RKO (cell line): ENCODE measurements at places on chromosomes 6 and 20.

GRCh38 chr20:20582734-20583133 is 129.7 kb downstream of the RALGAPA2 start:
- no peak for DNase-seq

DNA sequence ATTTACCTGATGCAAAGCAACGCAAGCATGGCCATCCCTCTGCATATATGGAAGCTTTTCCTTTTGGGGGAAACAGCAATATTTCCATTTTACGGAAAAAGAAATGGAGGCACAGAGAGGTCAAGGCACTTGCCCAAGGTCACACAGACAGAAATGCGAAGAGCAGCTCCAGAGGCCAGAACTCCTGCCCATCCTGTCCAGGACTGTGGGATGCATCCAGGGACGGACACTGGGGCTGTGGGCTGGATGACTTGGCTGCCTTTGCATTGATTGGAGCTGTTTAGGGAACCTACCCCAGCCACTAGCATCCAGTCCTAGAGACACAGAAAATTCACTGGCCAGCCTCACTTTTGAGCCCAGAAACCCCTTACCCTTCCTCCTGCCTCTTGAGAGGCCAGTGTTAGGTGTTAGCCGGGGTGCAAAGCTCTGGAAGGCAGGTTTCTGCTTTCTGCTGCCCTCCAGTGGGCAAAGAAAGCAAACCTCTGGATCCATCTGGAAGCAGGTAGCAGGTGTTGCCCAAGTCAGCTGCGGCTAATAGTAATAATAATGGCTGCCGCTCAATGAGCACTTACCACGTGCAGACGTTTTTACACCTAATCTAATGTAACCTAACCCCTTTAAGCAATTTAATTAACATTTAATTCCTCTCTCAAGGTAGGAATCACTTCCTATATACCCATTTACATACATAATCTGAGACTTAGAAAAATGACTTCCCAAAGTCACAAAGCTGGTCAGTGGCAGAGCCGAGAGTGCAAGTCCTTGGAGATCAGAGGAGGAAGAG is 31.7 kb upstream of the CCN5 start:
- DNase-seq: peak; percentile 50

- DNase-seq: no peak
Measured at GRCh38 chr6:137120748-137121147, 52.7 kb downstream of the IL22RA2 start.

DNA sequence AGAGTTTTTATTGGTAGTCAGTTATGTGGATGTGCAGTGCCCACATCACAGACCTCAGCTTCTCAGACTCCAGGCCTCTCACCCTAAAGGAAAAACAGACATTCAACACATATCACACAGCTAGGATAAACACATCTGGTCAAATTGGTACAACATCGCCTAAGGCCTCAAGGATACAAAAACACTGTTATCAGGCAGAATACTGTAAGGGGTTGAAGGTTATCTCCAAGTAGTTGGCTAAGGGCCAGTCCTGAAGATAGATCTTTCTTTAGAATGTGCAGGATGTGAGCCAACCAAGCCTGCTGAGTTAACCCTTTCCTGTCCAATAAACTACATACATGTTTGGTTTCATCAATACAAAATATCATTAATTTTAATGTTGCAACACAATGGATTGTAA is 308.4 kb upstream of the GJE1 start:
- DNase-seq: no peak

GRCh38 chr6:168968228-168968627 is 285.4 kb downstream of the THBS2 start:
- peak; percentile 51 for DNase-seq

GRCh38 chr20:17558154-17558940 is 11.5 kb upstream of the DSTN start:
- peak; percentile 98 for DNase-seq

GRCh38 chr6:149694921-149695320 is 23.0 kb downstream of the LATS1 start:
- DNase-seq: no peak

DNA sequence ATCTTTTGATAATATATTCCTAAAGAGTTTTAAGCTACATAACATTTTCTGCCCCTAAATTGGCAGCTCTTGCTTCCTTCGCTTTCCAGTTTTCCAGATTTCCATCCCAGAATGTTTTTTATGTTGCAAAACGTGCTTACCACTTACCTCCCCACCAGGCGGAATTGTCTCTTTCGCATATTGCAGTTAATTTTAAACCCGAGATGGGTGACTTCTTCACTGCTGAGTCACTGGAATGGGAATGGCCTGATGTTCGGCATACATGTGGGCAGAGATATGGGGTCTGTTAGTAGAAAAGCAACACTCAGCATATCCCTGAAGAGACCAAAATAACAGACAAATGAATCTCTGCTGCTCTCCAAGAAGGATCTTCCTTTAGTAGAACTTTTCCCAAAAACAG is 491.2 kb downstream of the PREX1 start:
- DNase-seq: no peak

DNA sequence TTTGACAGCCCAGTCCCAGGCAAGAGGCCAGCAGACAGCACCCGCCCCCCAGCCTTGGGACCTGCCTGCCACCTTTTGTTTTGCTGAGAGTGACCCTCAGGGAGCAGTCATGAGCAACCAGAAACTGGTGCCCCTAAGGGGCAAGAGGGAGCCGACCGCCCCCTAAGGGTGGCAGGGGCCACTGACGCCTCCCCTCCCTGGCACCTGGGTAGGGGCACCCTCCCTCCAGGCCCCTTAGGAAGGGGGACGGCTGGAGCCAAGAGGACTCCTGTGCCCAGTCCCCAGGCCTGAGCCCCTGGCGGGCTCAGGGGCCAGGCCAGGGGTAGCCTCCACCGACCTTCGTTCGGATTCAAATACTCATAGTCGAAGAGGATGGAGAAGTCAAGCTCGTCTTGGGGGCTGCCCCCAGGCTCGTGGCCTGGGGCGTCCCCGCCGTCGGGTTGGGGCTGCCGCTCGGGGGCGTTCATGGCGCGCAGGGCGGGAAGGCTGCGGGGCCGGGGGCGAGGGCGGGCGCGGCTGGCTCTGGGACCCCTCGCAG is 417 bp downstream of the NFATC2 start:
- no peak for DNase-seq

DNA sequence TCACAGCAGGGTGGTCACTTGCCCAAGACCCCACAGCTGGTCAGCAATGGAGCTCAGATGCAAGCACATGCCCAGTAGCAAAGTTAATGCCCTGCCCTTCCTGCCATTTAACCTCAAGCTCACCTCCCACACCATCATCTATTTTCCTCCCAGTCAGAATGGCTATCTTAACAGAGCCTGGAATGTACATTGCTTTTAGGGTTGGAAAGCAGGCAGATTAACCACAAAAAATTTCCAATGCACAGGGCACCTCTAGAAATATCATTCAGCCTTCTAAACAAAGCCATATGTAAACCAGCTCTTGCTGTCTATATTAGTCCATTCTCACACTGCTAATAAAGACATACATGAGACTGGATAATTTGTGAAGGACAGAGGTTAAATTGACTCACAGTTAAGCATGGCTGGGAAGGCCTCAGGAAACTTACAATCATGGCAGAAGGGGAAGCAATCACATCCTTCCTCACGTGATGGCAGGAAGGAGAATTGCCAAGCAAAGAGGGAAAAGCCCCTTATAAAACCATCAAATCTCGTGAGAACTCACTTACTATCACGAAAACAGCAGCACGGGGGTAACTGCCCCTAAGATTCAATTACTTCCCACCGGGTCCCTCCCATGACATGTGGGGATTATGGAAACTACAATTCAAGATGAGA is 106.9 kb downstream of the FYN start:
- no peak for DNase-seq

DNA sequence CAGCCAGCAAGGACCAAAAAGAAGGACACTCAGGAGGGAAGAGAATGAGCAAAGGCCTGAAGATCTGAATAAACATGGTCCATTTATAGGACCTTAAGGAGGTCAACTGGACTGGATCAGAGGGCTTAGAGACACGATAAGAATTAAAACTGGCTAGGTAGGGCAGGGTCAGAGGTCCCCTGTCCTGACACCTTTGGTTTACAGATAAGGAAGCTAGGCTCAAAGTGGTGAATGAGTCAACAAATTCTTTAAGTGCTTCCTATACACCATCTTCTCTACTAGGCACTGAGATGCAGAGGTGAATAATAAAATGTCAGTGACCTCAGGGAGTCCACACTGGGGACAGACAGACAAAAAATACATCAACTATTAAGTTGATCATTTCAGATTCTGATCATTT is 70.3 kb downstream of the HIVEP2 start:
- no peak for DNase-seq

DNA sequence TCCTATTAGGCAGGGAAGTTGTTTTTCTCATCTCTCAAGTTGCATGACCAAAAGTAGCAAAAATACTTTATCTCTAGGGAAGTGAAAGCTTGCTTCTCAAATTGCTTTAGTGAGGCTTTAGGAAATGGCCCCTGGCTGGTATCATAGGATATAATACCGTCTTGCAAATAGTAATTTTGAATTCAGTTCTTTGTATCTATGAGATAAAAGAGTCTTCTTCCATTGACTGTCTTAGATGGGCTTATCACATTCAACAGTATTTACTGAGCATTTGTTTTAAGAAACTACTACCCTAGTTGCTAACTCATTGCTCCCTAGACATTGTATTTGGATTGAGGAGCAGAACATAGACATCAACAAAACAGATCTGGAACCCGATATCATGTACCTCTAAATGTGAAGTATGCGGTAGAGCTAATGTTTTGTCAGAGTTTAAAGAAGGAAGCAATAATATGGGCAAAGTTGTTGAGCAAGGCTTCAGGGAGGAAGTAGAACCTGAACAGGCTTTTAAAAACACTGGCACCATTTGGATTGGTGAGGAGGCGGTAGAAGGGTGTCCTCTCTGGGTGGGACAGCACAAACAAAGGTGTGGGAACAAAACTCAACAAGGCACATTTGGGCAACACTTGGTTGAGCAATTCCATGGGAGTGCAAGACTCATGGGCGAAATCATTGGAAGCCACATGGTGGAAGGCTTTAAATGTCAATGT is 101.5 kb downstream of the SGK1 start:
- no peak for DNase-seq

DNA sequence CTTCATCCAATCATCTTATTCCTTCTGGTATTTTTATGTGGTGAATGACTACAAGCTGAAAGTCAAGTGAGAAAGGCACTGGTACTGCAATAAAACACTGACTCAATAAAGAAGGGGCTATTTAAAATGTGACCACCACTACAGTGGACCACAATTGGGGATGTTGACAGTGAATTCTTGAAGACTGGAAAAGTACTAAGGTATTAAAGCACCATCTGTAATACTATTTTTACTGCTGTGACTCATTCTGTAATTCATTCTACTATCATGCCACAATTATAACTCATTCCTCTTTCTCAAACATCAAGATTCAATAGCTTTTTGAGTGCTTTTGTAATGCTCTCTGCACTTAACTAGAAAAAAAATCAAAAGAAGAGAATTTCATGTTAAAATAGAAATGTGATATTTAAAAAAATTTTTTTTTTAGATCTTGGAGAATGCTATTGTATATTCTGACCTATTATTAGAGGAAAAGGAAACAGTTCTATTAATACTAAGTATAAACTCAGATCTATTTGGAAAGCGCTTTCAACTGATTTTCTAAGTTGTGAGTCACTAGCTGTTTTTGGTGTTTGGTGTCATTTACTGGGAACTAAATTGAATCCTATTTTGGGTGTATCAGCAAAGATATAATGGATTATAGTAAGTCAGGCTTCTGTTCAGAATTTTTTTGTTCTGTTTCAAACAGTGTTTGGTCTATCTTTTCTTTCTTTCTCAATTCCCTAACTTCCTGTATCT is 104.7 kb upstream of the TMEM170B start:
- DNase-seq: peak; percentile 24

GRCh38 chr6:70839286-70840266 is 117.3 kb downstream of the B3GAT2 start:
- DNase-seq: no peak

DNA sequence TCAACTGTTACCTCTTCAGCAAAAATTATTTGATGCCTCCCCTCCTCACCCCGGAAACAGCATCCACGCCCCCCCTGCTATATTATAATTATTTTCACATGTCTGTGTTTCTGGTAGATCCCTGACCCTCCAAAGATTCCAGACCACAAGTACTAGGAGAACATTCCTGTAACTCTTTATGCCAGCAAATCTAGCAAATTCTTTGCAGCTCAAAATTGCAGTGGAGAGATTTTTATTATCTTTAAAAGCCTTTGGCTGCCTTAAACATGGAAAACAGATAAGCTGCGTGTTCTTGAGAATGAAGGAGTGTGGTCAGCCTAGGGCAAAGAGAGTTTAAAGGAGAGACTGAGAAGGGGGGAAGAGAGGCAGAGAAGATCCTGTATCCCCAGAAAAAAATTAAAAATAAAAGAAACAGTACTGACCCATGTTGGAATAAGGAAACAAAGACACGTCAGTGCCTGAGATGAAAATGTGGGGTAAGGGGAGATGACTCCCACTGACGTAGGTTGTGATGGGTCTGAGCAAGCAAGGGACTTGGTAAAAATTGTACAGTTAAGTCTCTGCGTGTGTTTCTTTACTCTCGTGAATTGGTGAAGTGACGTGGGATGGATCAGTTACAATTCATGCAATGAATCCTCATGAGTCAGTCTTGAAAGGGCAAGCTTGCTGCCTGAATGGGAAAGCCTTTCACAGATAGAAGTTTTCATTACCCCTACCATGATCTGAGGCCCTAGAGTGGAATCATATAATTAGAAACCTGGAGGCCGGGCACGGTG is 8.3 kb downstream of the ID4 start:
- peak; percentile 3 for DNase-seq

GRCh38 chr6:105034470-105034869 is 77.6 kb downstream of the LIN28B start:
- no peak for DNase-seq
